ENCODE measurements at places on chromosomes 5 and 9. TPM values are rescaled to one million over a fixed set of nuclear protein-coding genes. Genes with fewer than 3 reads are reported as not detected.

Gene PWWP2A
- total RNA-seq, result 15.7 TPM

Gene CSF1R
- total RNA-seq, result 0.41 TPM

DNA sequence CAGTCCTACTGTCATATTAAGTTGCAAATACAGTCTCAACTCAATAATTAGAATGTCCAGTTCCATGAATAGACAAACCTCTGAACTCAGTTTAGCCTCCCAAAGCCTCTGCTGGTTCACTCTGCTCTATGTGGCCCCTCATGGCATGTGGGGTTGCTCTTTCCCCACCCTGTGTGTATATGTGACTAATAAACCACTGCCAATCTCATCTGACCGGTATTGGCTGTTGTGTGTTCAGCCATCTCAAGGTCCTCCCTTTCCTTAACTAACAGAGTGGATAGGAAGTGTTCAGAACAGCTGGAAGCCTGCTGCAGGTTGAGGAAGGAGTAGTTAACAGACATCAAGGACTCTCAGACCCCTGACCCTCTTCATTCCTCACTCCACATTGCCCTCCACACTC is 55.3 kb downstream of the IL33 start:
- DNase-seq, result no peak

- no peak for DNase-seq
Observed at GRCh38 chr9:87742813-87743428, 17.0 kb downstream of the CTSL start.

- no peak for DNase-seq
Observed at GRCh38 chr9:106307670-106308069, 555.3 kb upstream of the ZNF462 start.

GRCh38 chr9:89358376-89358916 is 40.1 kb downstream of the SECISBP2 start:
- DNase-seq, result no peak

GRCh38 chr5:108876451-108876850 is 128.8 kb downstream of the FER start:
- DNase-seq, result no peak

Data from activated CD4-positive, alpha-beta memory T cell treated with anti-CD3 and anti-CD28 coated beads for 36 hours (primary cell).